ENCODE measurements at places on chromosomes 3 and 15.
A peak's percentile ranks its signal among the peaks of the same experiment; 100 is the strongest.

- no peak for DNase-seq
Measured at GRCh38 chr3:17795711-17796110, 53.3 kb upstream of the TBC1D5 start.

GRCh38 chr3:144055604-144056003 lies 84.0 kb downstream of the DIPK2A start:
- no peak for DNase-seq

GRCh38 chr15:60259469-60259868 lies 138.3 kb downstream of the ANXA2 start:
- DNase-seq = no peak

DNA sequence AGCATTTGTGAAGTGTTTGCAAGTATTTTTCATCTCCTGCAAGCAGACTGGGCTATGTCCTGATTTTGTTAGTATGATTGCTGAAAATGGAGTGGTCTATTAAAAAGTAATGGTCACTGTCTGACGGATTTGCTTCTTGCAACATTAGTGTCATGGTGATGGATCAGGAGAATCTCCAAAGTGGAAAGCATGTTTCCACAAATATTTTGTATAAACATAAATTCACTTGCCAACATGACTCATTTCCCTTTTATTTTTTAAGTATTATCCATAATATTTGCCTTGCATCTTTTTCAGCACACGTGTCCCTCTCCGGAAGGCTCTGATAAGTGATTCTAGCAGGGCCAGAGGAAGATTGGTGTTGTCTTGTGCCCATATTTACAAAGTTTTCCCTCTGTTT lies 27.4 kb upstream of the CACNA2D3 start:
- DNase-seq = no peak

- DNase-seq = peak; percentile 48
Measured at GRCh38 chr3:111541911-111542483, at the start of gene CD96. Gene CD96 (plus strand): TSS chr3:111542197. CDS start chr3:111542249, 52 bp downstream.

DNA sequence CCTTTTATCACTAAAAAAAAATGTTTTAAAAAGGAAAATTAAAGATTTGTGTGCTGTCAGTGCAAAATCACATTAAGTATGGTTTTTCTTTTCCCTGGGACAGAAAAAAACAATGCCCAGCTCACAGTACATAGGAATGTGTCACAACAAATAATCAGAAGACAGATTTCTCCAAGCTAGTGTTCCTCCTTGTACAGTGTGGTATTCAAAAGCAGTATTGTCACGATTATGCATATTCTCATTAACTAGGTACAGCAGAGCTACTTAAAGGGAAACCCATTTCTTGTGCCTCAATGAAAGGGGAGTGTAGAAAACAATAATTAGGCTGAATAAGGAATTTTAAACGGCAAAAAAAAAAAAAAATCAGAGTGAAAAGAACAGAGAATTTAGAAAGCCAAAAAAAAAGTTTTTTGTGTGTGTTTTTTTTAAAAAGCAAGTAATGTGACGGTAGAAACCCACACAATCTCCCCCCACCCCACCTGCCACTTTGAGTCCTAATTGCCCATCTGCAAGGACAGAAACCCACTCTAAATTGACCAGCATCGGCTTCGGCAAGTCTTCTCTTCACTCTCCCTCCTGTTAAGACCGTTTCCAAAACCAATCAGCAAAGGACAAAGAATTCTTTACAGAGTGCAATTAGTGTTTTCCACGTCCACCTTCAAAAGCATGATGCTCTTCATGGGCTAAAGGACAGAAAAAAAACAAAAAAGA lies 41.0 kb downstream of the EIF4E3 start:
- DNase-seq = no peak

DNA sequence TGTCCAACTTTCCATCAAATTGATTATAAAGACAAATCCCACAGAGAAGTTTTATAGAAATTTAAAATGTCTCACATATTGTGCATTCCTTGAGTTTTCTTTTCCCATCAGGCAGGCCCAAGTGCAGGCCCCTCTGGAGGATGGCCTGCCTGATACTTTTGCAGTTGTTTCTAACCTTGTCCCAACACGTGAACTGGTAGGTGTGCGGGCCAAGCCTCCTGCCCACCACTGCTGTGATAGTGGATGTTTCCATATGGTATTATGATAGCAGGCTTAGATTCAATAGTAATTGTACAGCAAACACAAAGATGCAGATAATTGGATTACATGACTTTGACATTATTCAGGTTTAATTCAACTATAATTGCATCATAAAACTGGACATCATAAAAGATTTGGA lies 1.4 kb downstream of the P2RY12 start:
- no peak for DNase-seq

DNA sequence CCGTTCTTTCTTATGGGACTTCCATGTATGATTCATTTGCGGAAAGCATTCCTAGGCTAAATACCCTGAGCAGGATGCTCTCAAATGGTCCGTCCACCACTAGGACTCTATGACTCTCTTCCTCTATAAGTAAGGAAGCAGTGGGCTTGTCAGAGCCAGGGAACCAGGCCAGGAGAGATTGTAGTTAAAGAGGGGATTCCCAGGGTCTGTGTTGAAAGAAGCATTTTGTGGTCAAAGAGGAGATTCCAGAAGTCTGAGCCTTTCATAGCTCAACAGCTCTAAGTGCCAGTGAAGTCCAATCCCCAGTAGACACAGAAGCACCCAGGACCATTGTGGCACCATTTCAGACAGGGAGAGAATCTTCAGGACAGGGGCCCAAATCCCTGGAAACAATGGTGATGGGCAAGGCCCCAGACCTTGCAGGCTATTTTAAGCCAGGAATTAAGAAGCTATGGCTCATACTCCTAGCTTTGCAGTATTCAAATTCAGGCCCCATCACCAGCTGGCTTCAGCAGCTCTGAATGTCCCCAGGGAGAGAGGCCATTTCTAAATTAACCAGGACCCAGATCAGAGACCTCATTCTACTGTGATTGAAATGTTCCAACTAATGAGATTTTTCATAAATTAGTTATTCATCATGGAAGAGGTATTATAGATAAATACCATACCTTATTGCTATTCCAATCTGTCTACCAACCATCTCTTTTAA lies 81.7 kb downstream of the CD47 start:
- DNase-seq = no peak

Data from stimulated activated CD4-positive, alpha-beta T cell treated with anti-CD3 and anti-CD28 coated beads, Interleukin-4, amount 100 ng/mL, for 1 hour (primary cell).